ENCODE measurements at places on chromosomes 4 and X.
A peak's percentile ranks its signal among the peaks of the same experiment; 100 is the strongest.

- no peak for DNase-seq
Measured at GRCh38 chr4:8840816-8841455, 30.7 kb downstream of the HMX1 start.

DNA sequence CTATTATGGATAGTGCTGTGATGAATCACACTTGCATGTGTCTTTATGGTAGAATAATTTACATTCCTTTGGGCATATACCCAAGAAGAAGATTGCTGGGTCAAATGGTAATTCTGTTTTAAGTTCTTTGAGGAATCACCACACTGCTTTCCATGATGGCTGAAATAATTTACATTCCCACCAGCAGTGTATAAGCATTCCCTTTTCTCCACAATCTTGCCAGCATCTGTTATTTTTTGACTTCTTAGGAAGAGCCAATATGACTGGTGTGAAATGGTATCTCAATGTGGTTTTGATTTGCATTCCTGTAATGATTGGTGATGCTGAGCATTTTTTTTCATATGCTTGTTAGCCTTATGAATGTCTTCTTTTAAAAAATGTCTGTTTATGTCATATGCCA, 1120.2 kb downstream of the ARAP2 start:
- DNase-seq = no peak

DNA sequence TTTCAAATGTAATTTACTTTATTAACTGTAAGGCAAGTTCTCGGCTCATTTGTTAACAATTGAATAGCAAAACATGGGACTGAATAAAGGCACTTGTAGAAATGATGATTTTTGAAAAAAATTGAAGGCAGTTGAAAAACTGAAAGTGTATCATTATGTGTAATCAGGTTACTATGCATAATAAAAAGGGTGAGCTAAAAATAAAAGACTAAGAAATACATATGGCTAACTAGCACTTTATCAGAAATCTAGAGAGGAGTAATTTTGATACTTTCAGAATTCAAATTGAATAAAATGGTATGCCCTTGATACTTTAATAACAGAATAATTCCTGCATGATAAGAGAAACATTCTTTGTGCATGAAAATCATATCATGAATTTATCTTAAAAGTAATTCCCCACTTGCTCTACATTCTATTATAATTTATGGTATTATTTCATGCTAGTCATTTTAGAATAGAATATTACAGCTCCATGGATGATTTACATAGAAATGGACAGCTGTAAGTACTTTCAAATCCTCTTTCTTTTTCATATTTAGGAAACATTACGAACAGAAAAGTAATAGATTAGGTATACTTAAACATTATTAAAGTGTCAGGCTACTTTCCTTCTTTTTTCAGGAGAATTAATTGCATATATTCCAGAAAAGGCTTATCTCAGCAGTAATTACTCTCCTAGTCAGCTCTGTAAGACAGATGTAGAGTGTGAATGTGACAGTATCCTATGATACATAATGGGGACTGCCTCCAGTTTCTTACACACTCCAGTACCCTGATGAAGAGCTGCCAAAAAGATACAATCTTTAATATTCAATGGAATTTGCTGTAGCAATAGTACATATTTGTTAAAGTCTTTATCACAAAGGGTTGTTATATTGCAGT, 697.3 kb downstream of the CCSER1 start:
- no peak for DNase-seq

DNA sequence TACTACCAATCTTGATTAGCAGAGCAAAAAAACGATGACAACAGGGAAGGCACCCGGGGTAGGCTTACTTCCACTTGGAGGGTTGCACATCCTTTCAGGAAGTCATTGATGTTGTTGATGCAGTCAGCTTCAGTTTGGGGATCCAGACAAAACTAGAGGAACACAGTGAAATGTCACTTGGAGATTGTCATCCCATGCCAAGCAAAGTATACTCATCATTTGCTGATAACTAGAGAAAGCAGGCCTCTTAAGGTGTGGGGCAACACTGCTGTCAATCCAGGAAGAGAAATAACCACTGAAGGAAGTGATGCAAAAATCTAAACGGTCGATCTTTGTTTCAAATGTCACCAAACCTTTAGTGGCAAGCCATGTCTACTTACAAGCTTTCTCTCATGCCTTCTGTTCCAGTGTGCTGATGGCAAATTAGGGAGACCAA, 1.4 kb downstream of the ARHGEF6 start:
- no peak for DNase-seq

DNA sequence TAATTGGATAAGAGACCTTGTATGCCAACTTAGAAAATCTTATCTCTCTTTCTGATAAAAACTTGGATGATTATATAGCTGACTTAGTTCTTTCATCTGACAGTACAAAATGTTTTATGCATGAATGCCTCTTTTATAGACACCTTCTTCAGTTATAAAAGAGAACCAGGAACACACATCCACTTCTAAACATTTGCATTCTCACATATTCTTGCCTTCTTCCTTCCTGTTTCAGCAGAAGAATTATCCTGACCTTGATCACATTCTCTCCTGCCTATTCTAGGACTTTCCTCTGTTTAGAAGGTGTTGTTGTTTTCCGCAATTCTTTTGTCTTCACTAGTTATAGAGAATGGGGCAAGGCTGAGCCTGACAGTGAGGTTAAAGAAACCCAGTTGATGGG, 80.9 kb downstream of the LARP7 start:
- DNase-seq = no peak

DNA sequence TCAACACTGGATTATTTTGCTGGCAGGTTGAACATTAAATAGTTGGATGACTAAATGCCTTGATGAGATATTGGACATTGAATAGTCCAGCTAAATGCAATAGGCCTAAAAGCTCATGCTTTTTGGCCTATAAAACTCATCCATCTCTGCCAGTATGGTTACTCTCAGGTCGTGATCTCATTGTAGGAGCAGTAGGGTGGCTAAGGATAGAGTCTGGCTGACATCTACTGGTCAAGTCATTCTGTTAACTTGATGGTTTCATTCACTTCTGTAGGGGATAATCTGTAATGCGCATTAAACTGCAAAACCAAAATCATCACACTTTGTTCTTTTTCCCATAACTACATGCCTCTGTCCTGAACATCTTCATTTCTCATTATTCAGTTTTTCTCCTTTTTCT, 227.0 kb downstream of the DKK2 start:
- no peak for DNase-seq

GRCh38 chrX:13151828-13152517, 107.6 kb upstream of the FAM9C start:
- DNase-seq = peak; percentile 20

GRCh38 chr4:39754309-39754708, 56.4 kb downstream of the UBE2K start:
- no peak for DNase-seq

DNA sequence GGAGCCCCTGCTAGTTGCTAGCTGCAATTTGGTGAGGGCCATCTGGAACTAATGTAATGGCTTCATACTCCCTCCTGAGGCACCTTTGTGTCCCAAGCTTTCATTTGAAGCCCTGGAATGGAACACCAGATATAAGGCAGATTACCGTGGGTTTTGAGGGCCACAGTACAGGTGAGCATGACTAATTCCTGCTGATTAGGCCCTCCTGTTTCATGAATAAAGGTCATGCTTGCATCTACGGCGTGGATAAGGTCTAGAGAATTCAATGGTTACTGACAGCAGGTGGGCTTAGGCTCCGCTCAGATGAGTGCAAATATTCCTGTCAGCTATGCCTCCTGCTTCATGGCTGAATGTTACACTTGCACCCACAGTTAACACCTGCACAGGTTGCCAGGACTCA, 495.4 kb downstream of the NAP1L3 start:
- DNase-seq = no peak

- DNase-seq = peak; percentile 72
Measured at GRCh38 chrX:7927259-7928167, at the start of gene PNPLA4. Gene PNPLA4, minus strand, starts transcription at chrX:7927413. Its CDS starts 1,294 bp downstream, at chrX:7926119.

GRCh38 chr4:173490817-173491528, 39.1 kb downstream of the HAND2 start:
- no peak for DNase-seq

DNA sequence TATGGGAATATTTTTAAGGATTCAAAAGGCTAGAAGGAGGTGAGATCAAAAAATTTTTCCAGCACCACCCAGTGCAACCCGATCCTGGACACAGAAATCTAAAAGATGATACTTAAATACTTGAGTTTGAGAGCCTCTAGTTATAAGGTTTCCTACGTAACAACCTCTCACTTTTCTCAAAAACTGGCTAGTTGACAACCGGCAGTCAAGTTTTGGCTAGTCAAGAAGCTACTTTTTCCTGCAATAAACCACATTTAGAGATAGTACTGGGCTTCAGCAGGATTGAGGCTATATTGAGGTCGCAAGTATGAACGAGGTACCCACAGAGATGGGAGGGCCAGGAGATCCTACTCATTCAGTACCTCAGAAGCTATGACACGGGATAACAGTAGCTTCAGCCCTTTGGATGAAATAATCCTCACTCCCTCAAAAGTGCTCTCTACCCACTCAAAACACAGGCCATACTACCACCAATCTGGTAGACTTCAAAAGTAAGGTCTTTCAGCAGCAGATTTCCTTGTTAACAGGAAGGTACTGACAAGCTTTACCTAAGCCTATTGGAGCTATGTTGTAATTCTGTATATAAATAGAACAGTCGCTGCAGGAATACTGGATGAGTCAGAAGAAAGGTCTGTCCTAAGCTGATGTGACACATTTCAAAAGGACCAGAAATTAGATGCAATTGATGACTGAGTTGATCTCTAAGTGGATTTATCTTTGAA, 1.5 kb upstream of the TSPAN5 start:
- no peak for DNase-seq

GRCh38 chr4:129350834-129351721, 255.1 kb downstream of the C4orf33 start:
- DNase-seq = no peak

DNA sequence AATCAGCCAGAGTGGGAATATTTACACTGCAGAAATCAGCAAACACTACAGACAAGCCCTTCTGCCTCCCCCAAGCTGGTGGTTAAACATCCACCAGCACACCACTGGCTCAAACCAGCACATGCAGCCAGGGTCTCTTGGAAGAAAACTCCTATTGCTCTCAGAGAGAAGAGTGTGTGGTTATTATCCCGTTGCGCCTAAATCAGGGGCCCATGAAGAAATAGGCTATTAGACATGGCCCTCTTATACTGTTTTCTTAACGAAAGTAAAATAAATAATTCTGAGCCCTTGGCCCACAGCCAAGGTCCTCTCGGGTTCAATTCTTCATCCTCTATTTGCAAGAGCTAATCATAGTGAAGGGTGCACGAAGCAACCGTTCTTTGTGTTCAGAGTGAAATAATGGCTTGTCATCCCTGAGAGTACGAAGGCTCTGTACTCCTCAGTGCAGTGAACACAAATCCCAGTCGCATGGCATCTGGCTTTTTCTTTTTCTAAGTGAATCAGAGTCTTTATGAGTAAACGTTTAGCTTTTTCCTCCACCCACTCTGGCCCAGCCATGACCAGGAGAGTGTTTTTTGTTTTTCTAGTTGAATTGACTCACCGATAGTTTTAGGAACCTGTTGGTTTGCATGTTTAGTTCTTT, 33.4 kb upstream of the RBM47 start:
- no peak for DNase-seq

DNA sequence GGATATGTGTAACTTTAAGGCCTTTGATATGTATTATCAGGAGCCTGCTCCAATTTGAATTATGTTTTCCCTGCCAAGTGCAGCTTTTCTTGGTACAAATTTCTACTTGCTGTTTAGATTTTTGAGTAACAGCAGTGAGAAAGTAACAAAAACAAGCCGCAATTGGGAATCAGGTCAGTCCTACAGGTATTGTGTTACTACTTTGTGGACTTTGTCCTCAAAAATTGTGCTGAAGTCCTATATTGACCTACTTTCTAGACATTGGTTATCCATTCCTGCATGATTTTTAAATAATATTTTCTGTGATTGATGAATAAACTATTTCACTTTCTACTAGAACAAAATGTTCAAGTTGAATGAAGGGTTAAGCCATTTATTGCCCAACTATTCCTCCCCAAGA, 5.7 kb downstream of the CDKN2AIP start:
- no peak for DNase-seq

DNA sequence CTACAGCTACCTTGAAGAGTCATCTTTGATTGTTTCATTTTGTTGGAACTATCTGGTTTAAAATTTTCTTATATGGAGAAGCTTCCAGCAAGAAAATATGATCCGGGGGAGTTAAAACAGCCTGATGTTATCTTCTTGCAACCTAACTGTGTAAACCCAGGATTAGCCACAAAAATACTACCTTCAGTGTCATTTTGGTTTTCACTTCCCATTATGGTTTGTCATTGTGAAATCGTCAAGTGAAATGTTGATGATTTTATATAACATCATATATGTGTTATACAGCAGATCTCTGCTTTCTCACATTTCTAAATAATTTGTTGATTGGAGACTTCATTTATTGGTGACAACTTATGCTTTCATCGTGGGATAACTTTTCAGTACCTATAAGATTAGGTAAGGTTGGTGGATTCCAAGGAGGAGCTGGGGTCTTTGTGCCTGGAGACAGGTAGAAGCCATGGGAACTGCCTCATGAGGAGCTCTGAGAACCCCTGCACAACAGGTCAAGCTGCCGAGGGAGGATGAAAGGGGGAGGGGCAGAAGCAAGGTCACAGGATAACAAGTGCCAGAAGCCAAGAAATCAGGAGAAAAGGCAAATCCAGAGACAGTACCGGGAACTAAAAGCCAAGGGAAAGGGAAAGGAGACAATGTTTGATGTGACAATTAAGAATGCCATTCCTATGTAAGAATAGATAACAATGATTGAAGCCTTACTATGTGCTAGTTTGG, 7.2 kb downstream of the ARHGAP24 start:
- DNase-seq = no peak

- no peak for DNase-seq
Measured at GRCh38 chrX:15579778-15580747, 20.7 kb downstream of the ACE2 start.

DNA sequence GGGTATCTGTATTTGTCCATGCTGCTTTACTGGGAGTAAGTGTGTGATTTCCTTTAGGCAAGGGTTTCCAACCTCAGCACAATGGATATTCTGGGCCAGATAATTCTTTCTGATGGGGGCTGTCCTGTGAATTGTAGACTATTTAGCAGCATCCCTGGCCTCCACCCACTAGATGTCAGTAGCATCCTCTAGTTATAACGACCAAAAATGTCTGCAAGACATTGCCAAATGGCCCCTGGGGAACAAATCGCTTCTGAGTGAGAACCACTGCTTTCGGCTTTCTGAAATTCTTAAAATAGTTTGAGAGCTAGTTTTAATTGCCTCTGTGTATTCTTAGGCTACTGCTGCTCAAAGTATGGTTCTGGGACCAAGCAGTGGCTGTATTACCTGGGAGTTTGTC, 81.2 kb upstream of the GPM6B start:
- no peak for DNase-seq

DNA sequence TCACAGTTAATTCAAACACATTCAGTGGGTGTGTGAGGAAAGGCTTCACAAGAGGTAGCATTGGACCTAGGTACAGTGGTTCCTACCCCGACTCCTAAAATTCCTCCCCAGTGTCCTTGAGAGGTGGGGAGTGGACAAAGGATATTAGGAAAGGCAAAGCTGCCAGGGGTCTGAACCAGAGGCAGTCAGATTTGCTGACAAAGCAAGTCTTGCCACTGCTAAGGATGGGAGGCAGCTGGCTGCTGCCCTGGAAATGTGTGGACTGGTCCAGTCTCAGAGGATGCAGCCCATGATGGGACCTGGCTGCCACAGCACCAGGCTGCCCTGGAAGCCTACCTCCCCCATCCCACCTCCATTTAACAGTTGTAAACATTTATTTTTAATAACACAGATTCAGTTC, 4.1 kb upstream of the PHF8 start:
- no peak for DNase-seq

GRCh38 chr4:176123710-176124407, 58.2 kb downstream of the WDR17 start:
- no peak for DNase-seq
